COR-L47 (cell line): ENCODE measurements at places on chromosomes 13 and 19.

DNA sequence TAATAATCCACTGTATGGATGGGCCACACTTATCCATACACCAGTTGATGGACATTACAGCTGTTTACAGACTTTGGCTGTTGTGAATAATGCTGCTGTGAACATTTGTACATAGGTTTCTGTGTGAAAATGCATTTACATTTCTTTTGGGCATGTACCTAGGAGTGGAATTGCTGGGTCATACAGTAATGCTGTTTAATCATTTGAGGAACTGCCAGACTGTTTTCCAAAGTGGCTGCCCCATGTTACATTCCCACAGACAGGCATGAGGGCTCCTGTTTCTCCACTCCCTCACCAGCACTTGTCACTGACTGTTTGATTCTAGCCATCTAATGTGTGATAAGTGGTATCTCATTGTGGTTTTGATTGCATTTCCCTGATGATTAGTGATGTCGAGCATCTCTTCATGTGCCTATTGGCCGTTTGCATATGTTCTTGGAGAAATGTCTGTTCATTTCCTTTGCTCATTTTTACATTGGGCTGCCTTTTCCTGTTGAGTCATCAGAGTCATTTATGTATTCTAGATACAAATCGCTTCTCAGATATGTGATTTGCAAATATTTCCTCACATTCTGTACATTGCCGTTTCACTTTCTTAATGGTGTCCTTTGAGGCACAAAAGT lies 12.8 kb downstream of the TMEM255B start:
- DNase-seq = no peak

DNA sequence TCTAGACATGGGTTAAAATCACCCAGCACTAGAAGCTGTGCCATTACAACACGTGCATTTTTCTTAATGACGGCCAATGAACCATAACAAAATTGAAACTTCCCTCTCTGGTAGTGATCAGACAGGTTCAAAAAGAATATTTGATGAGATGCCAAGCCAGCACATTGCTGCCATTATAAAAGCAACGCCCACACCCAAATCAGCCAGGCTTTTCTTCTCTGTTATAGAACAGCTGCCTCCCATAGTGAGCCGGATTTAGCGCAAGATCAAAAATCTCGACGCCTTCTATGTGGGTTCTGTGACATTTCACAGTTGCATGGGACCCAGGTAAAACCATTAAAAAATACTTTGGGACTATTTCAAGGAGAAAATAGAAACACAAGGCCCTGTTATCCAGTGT lies 1158.0 kb downstream of the EFNB2 start:
- no peak for DNase-seq

- no peak for DNase-seq
Measured at GRCh38 chr19:6378486-6378885, 2.8 kb upstream of the PSPN start.

GRCh38 chr13:73251626-73252265 lies 192.9 kb downstream of the KLF5 start:
- DNase-seq = no peak

- DNase-seq = no peak
Measured at GRCh38 chr19:10379880-10380312, 476 bp downstream of the TYK2 start.

DNA sequence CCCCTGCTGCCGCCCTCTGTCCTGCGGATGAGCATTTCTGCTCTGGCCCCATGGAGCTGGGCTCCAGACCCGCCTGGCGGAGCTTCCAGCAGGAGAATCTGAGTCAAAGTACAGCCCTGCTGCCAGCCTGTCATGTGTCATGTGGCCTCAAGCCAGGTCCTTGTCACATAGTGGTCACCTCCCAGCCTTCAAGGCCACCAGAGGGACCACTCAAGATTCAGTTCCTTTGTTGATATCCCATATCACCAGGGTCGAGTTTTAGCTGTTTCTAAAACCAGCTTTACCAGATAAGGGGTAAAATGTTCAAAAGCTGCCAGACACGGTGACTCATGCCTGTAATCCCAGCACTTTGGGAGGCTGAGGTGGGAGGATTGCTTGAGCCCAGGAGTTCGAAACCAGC lies 13.4 kb downstream of the THOP1 start:
- DNase-seq = no peak

GRCh38 chr13:101473458-101473857 lies 21.0 kb downstream of the ITGBL1 start:
- DNase-seq = no peak

DNA sequence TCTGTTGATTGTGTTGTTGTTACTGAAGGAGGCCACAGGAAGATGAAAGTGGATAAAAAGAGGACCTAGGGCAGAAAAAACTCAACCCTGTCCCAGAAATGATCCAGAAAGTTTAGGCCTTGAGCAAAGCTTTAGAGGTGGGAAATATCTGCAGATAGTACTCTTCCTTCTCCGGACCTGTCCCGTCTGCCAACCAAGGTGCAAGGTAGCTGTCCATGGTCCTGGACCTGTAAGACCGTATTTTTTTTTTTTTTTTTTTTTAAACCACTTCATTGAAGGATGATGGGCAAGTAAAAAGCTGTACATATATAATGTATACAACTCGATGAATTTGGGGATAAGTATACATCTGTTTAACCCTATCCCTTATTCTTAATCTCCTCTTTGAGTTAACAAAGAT lies 225.9 kb downstream of the OLFM4 start:
- DNase-seq = no peak

GRCh38 chr13:45373162-45373547 lies 32.2 kb upstream of the TPT1 start:
- DNase-seq = no peak

GRCh38 chr13:79682164-79682563 lies 201.2 kb downstream of the NDFIP2 start:
- no peak for DNase-seq

GRCh38 chr19:47058621-47059022 lies 10.2 kb upstream of the TMEM160 start:
- no peak for DNase-seq

- DNase-seq = no peak
Measured at GRCh38 chr19:47446534-47447469, 24.9 kb downstream of the SLC8A2 start.

GRCh38 chr19:28915202-28915601 lies 297.7 kb downstream of the UQCRFS1 start:
- no peak for DNase-seq

DNA sequence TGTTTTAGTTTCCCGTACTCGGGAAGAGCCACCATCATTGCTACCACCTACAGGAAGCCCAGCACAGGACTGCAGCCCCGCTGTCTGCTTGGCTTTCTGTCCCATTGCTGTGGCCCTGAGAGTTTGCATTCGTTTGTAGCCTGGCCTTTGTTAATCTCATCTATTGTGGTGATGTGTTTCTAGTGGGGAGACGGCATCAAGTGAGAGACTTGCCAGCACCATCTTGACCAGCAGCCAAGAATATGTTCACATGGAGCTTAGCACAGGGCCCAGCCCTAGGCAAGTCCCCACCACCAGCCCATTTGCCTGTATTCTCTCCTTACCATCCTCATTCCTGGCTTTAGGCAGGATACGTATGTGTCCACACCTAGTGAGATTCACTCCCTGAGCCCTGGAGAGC lies 17.3 kb upstream of the OVOL3 start:
- DNase-seq = no peak

- DNase-seq = no peak
Measured at GRCh38 chr19:14149509-14149994, 13.2 kb upstream of the ASF1B start.

DNA sequence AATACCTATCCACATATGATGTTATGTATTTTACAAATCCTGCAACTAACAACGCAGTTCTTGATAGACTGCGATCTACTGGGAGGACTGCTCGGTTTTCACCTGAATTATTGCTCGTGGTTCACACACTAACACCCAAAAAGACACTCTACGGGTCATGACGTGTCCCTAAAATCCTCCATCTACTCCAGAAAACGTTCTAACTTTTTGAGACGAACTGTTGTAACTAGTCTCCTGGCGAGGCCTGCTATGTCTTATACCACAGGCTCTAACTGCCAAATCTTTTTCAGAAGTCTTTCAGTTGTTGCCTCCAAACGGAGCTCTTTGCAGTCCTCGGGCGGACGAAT lies 108.2 kb downstream of the KCNRG start:
- no peak for DNase-seq

DNA sequence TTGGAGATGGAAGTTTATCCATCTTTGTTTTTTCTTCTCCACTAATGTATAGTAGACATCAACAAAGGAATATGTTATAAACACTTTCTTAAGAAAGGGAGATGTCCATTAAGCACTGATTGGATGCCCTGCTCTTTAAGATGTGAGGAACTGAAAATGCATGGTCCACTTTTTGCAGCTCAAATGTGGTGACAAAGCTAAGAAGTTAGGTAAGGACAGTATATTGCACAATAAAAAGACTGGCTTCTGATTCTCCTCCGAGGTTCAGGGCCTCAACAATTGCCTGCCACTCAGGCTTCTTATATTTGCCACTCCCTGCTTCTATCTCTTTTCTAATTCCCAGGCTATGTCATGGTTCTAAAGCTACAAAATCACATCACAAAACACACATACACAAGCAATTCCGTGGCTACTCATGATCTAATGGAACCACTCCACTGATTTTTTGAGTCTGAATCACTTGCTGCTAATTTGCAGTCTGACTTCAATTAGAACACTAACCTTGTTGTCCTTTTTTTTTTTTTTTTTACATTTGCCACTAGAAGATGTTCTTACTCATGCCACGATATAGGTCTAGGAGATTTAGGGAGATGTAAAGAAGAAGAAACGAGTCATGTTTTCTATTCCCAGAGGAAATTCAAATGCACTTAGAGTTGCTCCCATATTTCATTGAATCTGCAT lies 29.6 kb upstream of the TNFSF11 start:
- no peak for DNase-seq

GRCh38 chr19:17539238-17540117 lies 16.0 kb upstream of the COLGALT1 start:
- DNase-seq = peak; percentile 87

DNA sequence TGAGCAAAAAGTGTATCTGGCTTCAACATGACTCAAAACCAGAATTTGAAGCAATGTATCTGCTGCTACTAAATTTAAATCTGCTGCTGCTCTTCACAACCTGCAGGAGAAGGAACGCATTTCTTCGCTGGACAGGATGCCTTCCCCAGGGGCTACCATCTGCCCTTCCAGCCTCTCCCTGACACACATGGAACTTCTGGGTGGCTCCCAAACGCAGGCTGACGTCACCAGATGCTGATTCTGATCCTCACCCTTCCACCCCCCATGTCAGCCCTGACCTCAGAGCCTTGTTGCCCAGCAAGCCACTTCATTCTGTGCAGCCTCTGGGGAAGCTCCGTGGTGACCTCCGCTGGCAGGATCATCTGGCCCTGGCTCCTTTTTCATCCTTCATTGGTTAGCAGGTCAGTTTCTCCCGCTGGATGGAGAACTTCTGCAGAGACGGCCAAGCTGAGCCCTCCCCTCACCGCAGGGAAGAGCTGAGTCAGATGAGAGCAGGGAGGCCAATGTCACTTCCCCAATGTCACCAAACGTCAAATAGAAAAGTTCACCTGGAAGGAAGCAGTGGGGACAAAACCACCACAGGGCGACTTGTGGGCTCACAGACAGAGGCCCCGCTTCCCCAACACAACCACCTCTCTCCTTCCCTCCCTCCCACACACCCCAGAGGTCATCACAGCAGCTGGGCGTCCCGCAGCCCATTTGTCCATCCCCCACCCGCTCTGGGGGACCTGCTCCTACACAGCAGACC lies 14.0 kb upstream of the RAB20 start:
- no peak for DNase-seq

DNA sequence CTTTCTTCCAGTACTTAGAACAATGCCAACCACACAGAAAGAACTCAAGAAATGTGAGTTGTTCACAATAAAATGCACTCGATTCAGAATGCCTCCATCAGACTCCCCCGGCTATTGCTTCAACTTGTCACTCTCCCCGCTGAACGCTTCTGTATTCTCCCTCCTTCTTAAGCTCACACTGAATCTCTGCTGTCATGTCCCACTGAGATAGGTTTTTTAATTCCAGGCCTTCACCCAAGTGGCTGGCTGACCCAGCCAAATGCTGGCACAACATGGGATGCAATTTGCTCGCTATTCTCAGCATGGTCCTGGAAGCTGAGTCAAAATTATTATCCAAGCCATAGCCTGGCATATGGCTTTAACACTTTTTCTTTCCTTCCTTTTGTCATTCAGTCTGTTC lies 76.8 kb upstream of the SERP2 start:
- no peak for DNase-seq

GRCh38 chr13:93328943-93329342 lies 102.3 kb downstream of the GPC6 start:
- no peak for DNase-seq
